ENCODE measurements at places on chromosomes 1 and 21.

- DNase-seq: no peak
Observed at GRCh38 chr1:94999456-95000131, 72.7 kb upstream of the CNN3 start.

DNA sequence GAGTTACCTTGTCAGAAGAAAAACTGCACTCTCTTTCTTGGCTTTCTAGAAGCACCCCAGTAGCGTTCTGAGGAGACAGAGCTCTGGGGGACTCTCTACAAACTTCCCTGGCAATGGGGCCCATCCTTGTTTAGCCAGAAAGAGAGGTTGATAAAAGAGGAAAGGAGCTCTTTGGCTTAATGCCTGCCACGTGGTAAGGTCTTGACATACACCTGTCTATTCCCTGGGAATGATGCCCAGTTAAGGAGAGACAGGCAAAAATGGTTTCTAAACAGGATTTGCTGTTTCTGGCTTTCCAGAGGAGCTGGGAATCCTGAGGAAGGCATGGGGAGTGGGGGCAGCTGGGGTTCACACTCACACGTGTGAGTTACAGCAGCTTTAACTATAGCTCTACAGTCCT, 30.2 kb upstream of the IL20 start:
- DNase-seq: no peak

GRCh38 chr1:221583465-221583864, 158.4 kb downstream of the DUSP10 start:
- DNase-seq: no peak

- no peak for DNase-seq
Observed at GRCh38 chr1:64834734-64835133, 89.9 kb downstream of the RAVER2 start.

DNA sequence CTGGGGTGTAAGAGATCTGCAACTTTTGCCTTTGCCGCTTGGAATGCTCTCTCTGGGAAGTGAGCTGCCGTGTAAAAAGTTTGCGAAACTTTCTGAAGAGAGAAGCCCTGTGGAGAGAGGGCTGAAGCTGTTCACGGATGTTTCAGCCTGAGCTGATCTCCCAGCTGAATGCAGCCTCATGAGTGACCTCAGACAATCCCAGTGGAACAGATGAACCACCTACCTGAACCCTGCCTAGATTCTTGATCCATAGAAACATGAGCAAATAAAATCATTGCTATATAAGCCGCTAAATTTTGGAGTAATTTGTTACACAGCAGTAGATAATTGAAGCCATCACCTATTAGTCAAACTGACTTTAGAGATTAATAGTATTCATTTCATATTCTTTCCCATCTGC, 4.4 kb upstream of the ALG6 start:
- no peak for DNase-seq

DNA sequence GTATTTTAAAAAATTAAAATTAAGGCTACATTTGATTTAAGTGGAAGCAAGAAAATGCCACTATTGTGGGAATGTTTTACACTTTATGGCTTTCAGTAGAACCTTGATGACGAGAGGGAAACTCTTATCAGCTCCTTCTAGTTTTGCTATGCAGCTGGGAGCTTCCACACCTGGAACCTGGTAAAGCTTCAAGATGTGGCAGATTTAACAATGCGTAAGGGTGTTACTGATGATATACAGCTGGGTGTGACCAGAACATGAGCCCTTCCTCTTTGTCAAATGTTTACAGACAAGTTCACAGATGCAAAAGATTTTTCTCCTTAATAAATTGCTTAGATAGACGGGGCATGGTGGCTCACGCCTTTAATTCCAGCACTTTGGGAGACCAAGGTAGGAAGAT, 20.3 kb downstream of the TTC13 start:
- DNase-seq: no peak

GRCh38 chr1:90964444-90965035, 57.3 kb downstream of the ZNF644 start:
- no peak for DNase-seq

Measured in activated gamma-delta T cell treated with Interleukin-2 at 50 U/mL for 16 hours (primary cell).